ENCODE measurements at places on chromosomes 2 and 18.

DNA sequence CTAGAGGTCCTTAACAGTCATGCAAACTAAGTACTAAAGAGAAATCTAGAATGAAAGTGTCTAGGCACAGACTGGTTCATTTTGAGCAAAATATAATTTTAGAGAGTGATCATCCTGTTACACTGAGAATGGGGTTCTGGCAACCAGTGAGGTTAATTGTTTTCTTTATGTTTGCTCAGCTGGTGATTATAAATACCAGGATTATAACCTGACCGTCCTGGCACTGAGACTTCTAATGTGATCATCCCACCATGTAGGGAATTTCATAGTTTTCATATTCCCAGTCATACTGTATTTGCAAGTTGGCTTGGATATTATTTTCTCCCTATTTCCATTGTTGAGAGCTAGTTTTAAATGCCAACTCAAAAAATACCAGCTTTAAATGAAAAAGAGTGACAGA lies 852.5 kb upstream of the LRATD1 start:
- DNase-seq: no peak

DNA sequence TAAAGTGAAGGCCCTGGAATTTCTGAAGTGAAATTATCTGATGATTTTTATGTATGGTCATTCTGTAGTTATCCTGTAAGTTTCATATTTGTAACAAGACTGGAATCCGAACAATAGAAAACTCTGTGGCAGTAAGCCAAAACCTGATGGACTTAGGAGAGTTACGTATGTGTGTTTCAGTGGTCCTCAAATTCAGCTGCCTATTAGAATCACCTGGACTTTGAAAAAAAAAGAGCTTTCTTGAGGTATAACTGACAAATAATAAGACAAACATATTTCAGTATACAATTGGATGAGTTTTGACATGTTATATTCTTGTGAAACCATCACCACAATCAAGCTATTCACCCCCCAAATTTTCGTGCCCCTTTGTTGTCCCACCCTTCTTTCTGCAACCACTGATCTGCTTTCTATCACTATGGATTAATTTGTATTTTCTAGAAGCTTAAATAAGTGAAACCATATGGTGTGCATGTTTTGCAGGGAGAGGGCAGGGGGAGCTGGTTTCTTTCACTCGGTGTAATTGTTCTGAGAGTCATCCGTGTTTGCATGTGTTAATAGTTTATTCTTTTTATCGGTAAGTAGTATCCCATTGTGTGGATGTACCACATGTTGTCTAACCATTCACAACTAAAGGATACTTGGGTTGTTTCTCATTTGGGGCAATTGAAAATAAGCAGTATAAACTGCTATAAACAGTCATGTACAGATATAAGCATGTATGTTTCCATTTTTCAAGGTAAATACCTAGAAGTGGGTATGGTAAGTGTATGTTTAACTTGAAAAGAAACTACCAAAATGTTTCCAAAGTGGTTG lies 50.2 kb upstream of the EML4 start:
- DNase-seq: no peak

- no peak for DNase-seq
Observed at GRCh38 chr18:13416208-13416607, 197.6 kb downstream of the LDLRAD4 start.

GRCh38 chr2:120926463-120927264 lies 191.0 kb downstream of the GLI2 start:
- no peak for DNase-seq

DNA sequence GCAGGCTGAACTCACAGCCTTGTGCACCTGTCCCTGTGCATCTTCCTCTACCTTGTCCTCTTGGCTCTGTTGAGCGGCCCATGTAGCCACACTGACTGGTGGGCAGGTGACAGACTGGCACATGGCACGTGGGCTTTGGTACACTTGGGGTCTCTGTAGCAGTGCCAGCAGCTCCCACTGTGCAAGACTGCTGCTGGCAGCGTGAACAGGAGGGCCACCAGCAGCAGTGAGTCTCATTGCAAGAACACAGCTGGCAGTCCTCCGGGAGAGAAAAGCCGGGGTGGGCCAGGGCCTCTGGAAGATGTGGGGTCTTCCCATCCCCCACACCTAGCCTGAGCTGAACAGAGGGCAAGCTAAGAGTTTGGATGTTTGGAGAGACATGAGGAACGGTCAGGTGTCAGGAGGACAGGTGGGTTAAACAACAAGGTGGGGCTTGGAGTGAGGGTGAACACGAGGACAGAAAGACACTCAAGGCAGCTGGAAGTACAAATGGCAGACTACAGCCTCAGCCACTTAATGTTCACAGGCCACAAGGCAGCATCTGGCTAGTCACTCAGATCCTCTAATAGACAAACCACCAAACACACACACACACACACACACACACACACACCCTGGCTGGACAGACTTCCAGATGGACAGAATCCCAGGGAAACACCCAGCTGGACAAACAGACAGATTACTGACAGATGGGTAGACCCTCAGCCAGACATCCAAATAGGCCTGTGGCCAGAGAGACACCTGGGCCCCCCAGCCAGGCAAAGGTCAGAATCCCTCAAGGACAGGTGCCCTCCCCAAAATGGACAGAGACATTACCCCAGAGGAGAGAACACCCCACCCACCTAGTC lies 2.3 kb upstream of the PTPN18 start:
- no peak for DNase-seq

GRCh38 chr2:65471409-65471808 lies 39.0 kb upstream of the SPRED2 start:
- DNase-seq: no peak

- no peak for DNase-seq
Observed at GRCh38 chr2:153077311-153077710, 358.9 kb downstream of the ARL6IP6 start.

- DNase-seq: no peak
Observed at GRCh38 chr18:70354771-70355170, 65.9 kb downstream of the SOCS6 start.

- DNase-seq: no peak
Observed at GRCh38 chr2:216344206-216344949, 27.9 kb downstream of the MARCHF4 start.

DNA sequence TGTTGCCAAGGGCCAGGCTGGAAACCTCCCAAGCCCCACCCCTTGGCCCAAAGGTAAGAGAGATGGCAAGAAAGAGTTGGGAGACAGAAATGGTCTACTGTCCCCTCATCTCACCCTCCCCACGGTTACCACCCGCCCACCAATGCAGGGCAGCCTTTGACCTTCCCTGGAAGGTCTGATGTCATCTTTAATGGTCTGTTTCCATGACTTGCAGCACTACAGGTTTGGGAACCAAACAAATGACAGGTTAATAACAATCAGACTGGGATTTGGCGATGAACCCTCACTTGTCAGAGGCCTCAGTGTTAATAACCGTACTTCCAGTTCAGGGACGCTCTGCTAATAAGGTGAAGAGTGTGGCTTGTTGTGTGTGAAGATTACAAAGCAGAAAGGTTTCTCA lies 70.4 kb downstream of the MRO start:
- no peak for DNase-seq

DNA sequence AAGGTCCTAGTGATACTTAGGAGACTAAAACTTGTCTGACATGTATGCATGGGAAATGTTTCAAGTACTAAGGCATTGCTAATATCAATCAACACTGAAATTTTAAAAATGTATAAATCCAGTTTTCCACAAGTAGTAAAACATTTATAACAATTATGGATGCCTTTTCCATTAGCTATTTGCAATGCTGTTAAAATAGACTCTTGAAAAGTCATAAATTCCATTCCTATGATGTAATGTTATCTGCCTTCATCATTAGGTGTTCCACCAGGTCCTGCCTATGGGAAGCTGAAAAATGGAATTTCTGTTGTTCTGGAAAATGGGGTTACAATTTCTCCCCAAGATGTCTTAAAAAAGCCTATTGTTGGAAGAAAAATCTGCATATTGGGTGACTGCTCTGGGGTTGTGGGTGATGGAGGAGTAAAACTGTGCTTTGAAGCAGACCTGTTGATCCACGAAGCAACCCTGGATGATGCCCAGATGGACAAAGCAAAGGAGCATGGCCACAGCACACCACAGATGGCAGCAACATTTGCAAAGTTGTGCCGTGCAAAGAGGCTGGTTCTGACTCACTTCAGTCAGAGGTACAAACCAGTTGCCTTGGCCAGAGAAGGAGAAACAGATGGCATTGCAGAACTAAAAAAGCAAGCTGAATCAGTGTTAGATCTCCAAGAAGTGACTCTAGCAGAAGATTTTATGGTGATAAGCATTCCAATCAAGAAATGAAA lies 18.7 kb downstream of the ELAC1 start:
- no peak for DNase-seq

DNA sequence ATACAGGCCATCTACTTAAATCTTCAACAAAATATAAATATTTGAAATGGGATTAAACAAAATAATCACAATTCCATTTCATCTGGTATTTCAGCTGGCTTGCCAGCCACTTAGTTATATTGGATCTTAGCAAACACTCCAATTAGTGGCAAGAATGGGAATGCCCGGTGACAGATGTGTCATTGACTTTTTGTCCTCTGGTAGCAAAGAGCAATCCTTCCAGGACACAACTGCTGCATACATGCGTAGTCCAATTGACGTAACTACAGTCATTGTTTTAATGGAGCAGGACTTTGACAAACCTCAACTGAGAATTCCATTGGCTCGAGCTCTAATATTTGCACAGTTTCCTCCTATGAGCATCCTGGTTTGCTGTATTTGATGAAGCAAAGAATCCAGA lies 69.9 kb downstream of the RNF152 start:
- DNase-seq: no peak

GRCh38 chr2:149169656-149170055 lies 131.2 kb downstream of the LYPD6B start:
- DNase-seq: no peak

DNA sequence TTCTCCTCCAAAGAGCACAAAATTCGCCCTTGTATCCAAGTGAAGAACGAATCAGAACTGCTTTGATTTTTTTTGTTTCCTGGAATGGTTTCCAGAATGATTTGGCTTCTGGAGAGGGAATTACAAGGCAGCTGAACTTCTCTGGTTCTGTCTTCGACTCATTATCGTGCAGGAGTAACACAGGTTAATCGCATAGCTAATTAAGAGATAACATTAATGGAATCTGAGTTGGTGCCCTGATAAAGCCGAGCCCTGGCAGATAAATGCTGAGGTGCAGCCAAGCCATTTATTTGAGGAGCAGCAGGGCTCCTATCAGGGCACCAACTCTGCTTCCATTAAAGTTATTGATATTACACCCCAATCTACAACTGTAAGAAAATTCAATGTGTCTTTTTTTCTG lies 433.7 kb downstream of the ZNF521 start:
- DNase-seq: no peak

GRCh38 chr2:122193622-122194021 lies 438.2 kb downstream of the TSN start:
- DNase-seq: no peak

GRCh38 chr2:233844836-233845235 lies 9.5 kb downstream of the HJURP start:
- DNase-seq: no peak

DNA sequence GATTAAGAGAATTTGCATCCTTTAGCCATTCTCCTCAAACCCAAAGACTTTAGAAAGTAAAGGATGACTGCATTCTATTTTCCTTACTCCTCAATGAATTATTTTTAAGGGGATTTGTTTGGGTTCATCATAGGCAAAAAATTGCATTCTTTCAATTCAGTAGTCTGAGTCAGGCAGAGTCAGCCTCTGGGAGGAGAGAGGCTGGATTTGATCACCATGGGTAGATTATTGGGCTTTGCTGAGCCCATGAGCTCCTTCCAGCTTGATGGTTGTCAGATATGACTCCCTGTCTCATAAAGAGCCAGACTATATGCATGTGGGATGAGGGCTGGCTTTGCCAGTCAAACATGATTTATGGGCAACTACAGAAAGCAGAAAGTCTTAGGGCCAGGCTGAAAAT lies 101.2 kb downstream of the KCNS3 start:
- no peak for DNase-seq

DNA sequence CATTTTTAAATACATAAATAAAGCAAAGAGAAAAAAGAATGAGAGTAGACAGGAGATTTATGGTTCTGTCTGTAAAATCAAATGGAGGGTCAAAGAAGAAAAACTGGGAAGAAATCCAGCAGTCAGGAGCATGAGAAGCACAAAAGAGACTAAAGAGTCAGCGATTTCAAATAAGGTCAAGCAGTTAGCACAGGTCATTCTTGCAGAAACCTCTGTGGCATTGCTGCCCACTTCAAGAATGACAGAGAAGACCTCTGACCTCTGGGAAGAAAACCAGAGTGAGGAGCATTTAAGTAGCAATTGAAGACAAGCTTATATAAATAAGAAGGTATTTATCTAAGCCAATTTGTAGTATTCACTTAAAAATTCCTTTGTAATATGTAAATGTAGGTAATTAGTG lies 172.0 kb upstream of the SPOPL start:
- no peak for DNase-seq

DNA sequence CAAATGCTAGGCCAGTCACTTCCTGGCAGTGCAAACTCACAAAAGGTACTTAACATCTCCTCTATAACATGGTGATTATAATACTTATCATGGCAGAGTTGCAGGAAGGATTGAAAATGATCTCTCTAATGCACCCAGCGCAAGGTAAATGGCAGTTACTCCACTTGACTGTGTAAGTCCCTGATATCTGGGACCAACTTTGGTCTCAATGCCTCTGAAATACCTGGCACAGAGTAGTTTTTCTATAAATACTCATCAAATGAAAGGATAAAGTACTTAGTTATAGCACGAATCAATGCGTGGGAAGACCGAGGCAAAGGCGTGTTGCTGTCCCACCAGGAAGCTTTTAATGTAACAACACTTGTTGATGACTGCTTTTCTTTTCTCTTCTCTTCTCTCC lies 24.8 kb downstream of the LRRC30 start:
- DNase-seq: no peak

GRCh38 chr18:26461405-26461804 lies 86.9 kb downstream of the KCTD1 start:
- DNase-seq: no peak

- no peak for DNase-seq
Observed at GRCh38 chr2:118481299-118481698, 366.1 kb downstream of the EN1 start.

DNA sequence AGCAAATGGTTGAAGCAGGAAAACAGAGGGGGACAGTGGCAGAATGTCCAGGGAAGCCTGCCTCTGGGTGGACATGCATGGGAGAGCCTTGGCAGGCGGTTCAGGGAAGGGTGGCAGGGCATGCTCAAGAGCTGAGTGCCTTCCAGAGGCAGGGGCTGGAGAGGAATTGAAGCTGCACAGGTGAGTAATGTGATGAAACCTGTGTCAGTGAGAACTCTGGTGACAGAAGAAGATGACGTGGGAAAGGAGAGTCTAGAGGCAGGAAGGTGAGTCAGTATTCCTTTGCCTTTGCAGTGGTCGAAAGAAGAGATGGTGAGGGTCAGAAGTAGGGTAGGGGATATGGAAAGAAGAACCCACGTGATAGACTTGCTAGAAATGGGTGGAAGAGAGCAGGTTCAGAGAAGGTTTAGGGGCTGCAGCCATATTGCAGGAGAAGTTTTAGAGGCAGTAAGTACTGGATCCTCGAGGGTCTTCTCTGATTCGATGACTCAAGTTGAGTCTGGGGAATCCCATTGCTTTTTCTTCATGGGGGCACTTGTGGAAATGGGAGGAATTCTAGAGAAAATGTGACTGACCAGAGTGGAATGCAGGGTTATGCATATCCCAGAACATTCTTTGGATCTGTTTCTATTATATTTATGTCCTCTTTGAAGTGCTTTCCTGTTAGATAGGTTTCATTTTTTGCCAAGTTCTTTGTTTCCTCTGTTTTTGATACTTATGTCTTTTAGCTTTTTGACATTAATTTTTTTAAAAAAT lies 37.4 kb downstream of the TMEM87B start:
- DNase-seq: no peak
